CD4-positive, alpha-beta T cell treated with Interleukin-4 for 1 hour (primary cell): ENCODE measurements at places on chromosomes 11 and 22.

GRCh38 chr11:83571302-83571701 lies 285.1 kb upstream of the CCDC90B start:
- no peak for DNase-seq

DNA sequence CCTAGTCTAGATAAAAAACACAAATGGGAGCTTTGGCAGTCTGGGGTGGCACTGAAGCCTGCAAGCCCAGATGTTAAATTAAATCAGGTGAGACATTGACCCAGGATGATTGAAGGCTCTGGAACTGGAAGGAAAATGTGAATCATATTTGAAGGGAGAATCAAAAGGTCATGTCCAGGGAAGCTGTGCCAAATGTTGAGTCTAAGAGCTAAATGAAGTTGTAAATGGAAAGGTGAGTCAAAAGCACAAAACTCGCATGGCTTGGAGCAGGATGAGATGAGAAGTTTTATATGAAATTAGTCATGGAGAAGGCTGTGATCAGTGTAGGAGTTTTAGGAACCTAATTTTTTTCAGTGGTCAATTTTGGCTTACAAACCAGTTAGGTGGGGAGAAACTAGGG lies 301.1 kb downstream of the BLID start:
- no peak for DNase-seq

GRCh38 chr11:130397780-130398179 lies 30.6 kb downstream of the ADAMTS8 start:
- no peak for DNase-seq

DNA sequence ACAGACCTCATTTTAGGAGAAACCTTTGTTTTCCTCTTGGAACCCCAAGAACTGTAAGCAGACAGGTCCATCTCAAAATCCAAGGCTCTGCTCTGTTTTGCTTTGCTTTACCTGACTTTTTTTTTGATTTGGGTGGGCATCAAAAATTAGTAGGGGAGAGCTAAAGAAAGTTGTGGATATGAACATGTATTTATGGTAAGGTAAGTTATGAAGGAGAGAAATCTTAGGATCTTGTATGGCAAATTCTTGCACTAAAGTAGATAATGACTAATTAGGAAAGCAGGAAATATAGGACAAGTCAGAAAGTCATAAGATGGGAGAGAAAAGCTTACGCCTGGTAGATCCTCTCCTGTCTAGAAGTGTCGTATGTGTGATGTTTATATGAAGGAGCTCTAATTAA lies 116.1 kb upstream of the VPREB1 start:
- DNase-seq = no peak

DNA sequence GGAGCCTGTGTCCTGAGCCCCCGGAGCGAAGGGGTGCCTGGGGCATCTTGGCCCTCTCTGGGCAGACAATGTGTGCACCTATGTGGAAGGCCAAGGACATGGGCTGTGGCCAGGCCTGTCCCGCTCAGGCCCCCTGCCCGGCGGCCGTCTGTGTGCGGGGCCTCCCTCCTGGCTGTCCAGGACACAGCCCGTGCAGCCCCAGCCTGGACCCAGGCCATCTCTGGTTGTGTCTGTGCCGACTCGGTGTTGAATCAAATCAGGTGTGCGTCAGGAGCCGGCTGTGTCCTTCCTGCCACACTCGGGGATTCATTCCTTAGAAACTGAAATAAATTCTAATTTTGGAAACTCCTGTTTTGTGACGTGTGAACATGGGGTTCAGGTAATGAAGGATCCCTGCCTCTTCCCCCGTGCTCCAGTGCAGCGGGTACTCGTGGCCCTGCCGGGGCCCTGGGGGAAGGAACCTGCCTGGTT lies 1.5 kb upstream of the SELENOO start:
- DNase-seq = no peak

DNA sequence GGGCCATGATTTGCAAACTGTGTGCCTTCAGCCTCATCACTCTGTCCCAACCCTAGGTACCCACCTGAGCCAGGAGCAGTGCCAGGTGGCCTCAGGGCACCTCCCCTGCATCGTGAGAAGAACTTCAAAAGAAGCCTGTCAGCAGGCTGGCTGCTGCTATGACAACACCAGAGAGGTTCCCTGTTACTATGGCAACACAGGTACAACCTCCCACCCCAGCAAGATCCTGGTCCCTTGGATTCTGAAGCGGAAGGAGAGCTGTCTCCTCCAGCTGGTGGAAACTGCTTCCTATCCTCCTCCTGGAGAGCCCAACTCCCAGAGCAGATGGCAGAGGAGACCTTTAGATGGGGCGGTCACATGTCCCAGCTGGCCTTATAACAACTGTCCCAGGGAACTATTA lies 2.9 kb downstream of the ZP1 start:
- DNase-seq = peak; percentile 36

- DNase-seq = no peak
These were observed 26.8 kb downstream of the TENM4 start for GRCh38 chr11:79414041-79414440.

DNA sequence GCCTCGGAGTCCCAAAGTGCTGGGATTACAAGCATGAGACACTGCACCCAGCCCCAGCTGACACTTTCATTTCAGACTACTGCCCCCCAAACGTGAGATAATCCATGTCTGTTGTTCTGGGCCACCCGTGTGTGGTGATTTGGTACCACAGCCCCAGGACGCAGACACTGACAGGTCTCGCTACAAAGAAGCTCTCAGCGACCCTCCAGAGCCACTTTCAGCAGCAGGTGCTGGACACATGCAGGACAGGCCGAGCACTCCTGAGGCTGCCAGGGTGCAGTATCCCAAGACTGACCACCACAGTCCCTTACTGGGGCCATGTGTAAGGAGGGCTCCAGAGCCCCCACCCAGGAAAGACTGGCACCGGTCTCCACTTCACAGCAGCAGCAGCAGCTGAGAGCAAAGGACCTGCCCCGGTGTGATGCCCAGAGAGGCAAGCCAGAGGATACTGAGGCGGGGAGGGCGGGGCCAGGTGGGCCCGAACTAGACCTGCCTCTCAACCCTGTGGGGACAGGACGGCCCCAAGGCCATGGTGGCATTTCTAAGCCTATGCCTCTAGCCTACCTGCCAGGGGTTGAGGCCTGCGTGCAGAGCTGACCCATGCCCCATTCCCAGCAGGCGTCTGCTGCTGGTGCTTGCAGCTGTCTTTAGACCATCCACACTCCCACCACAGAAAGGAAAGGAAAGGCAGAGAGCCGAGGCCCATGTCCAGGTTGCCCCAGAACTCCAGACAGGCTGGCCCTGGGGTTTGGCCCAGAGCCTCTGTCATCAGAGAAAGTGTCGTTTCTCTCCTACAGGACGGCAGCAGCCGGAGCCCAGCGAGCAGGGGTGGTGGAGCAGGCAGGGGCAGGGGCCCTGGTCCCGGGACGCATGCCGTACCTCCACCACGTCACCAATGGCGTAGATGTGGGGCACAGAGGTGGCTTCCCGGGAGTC lies 28.0 kb upstream of the GNB1L start:
- DNase-seq = no peak

- no peak for DNase-seq
These were observed 21.6 kb upstream of the TMA7B start for GRCh38 chr22:39938509-39939111.

DNA sequence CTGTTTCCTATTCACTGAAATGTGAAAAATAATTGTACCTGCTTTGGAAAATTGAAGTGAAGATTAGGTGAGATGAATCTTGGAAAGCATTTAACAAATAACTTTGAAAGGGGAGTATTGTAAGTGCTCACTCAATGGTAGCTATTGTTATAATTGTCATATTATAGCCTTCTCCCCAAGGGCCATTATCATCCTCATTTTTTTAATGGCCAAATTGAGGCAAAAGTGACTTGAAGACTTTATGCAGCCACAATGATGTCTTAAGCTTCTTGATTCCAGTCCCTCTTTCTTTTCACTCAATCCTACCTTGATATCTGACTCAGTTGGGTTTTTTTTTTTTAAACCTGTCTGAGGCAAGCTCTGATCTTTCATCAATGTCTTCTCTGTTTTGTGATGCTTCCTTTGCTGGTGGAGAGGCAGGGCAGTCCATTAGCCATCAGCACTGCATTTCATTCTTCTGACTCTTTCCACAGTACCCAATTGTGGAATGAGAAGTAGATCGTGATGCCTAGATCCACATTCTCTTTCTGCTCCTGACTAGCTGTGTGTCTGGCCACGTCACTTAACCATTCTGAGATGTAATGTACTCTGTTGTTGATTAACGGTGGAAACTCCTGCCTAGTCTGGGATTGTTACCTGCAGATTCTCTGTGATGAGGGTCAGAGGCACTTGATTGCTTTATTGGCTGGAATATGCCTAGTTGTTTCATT lies 101.4 kb downstream of the DBX1 start:
- DNase-seq = no peak

GRCh38 chr22:43375951-43376455 lies 32.8 kb upstream of the SCUBE1 start:
- DNase-seq = no peak

DNA sequence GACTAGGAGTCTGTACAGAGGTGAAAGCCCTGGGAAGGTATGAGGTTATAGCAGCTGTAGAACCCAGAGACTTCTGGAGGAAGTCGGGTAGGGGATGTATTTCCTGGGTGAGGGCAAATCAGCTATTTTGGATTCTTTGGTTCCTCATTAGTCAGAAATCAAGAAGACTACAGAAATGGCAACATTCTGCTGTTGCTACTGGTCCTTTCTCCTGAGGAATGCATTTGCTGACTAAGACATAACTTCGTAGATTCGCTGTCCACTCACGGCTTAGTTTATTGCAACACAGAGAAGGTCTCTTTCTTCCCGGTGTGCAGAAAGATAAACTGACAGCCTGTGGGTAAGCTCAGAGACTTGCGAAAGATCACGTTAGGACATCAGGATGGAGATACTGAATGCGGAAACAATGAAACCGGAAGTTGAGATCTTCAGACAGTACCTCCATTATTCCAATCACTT lies 25.3 kb upstream of the SESN3 start:
- DNase-seq = no peak

- no peak for DNase-seq
These were observed 9.0 kb downstream of the PKNOX2 start for GRCh38 chr11:125173556-125173955.

GRCh38 chr22:29300467-29300806 lies 6.0 kb upstream of the GAS2L1 start:
- no peak for DNase-seq

GRCh38 chr11:63906585-63906984 lies 10.4 kb downstream of the RCOR2 start:
- DNase-seq = peak; percentile 61

DNA sequence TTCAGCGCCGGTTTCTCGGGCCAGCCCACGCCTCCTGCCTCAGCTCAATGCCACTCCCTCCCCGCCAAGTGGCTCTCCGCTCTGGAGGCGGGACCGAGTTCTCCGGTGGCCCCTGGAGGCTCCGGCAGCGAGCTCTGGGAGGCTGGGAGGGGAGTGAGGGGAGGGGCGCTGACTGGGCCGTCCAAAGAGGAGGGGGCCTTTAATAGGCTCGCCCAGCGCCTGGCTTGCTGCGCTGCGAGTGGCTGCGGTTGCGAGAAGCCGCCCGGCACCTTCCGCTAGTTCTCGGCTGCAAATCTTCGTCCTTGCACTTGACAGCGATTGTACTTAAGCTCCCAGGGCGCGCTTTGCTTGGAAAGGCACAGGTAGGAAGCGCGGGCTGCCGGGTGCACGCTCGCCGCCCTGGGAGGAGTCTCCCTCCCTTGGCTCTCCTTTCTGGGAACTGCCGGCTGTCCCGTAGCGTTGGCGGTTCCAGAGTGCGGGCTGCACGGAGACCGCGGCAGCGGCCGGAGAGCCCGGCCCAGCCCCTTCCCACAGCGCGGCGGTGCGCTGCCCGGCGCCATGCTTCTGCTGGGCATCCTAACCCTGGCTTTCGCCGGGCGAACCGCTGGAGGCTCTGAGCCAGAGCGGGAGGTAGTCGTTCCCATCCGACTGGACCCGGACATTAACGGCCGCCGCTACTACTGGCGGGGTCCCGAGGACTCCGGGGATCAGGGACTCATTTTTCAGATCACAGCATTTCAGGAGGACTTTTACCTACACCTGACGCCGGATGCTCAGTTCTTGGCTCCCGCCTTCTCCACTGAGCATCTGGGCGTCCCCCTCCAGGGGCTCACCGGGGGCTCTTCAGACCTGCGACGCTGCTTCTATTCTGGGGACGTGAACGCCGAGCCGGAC lies at the start of gene ADAMTS15:
Gene ADAMTS15, plus strand, starts transcription at position 230 of the 894 bp plus-strand sequence. Its CDS starts 329 bp downstream, at position 559.
- no peak for DNase-seq

DNA sequence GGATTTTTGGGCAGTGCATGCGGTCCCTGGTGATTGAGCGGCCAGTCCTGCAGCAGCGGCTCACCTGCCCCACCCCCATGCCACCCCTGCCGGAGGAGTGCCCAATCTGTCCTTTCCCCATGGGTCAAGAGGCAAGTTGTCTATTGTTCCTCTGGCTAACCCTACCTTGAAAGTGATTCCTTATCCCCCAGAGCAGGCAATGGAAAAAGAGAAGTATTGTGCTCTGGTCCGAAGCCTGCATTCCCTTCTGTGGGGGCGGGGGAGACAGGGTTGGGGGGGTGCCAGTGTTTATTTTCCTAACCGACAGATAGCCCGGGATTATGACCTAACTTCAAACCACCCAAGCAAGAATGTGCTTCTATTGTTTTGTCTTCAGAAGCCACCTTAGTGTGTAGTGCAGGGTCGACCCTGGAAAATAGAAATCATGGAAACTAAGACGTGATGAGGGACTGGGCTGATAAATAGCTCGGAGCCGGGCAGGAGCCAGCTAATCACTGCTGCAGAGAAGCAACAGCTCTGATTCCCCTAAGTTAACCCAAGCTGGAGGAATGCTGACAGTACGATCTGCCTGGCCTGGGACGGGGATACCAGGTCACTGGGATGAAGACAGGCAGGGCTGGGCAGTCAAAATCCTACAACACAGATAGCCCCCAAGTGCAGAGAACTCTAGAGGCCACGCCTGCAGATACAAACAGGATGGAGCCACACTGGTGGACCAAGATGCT lies 38.7 kb upstream of the ATXN10 start:
- no peak for DNase-seq

DNA sequence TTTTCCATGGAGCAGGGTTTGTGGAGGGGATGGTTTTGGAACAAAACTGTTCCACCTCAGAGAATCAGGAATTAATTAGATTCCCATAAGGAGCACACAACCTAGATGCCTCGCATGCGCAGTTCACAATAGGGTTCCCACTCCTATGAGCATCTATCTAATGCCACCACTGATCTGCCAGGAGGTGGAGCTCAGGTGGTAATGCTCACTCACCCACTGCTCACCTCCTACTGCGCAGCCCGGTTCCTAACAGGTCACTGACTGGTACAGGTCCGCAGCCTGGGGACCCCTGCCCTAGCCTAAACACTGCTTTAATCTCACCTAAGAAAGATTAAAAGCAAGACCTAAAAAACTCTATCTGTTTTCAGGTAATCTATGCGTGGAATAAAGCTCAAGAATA lies 553.0 kb downstream of the JRKL start:
- no peak for DNase-seq

GRCh38 chr11:130707217-130707616 lies 209.1 kb downstream of the SNX19 start:
- no peak for DNase-seq

- DNase-seq = no peak
These were observed 41.6 kb upstream of the PRAME start for GRCh38 chr22:22600531-22601261.
